Stimulated activated CD4-positive, alpha-beta T cell treated with anti-CD3 and anti-CD28 coated beads, Interleukin-1b, Interleukin-23, amount 100 ng/mL, for 1 hour (primary cell): ENCODE measurements at places on chromosomes 1 and 21.

GRCh38 chr1:66360285-66360724, 173.6 kb upstream of the SGIP1 start:
- no peak for DNase-seq

DNA sequence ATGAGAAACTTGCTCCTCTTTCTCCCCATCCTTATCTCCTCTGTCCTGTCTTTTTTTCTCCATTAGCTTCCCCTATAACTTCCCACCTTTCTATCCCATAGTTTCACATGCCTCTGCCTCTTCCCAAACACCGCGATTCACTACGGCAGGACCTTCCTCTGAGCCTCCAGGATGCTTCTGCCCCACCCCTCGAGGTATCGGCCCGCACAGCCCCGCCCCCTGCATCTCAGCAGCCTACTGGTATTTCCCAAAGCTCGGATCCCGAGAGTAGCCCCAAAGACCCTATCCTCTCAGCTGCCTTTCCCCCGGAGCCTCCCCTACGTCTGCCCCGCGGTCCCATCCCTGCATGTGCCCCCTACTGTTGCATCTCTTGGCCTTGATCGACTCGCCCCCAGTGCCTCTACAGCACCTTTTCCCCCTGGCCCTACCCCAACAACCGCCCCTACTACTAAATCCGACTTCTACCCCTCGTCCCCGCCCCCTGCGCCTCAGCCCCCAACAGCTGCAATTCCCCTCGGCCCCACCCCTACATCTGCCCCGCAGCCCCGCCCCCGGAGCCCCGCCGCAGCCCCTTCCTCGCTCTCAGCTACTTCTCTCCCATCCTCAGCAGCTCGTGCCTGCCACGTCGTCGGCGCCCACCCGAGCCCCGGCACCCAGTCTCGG, 512 bp downstream of the PIAS3 start:
- DNase-seq, result no peak

DNA sequence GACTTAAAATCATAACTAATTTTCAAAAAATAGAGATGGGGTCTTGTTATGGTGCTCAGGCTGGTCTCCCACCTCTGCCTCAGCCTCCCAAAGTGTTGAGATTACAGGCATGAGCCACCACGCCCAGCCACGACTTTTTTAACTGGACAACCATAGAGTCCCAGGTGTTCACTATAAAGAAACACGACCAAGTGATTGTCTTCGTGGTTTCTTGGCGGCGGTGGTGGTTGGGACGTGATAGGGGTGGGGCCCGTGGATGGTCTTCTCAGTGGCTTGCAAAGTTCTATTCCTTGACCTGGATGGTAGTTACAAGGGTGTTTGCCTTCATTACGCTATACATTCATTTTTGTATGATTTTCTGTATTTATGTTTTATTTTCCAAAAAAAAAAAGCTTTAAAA, 34.6 kb upstream of the COX20 start:
- DNase-seq, result no peak

GRCh38 chr1:119948342-119949214, 52.3 kb upstream of the ADAM30 start:
- DNase-seq, result peak; percentile 60

DNA sequence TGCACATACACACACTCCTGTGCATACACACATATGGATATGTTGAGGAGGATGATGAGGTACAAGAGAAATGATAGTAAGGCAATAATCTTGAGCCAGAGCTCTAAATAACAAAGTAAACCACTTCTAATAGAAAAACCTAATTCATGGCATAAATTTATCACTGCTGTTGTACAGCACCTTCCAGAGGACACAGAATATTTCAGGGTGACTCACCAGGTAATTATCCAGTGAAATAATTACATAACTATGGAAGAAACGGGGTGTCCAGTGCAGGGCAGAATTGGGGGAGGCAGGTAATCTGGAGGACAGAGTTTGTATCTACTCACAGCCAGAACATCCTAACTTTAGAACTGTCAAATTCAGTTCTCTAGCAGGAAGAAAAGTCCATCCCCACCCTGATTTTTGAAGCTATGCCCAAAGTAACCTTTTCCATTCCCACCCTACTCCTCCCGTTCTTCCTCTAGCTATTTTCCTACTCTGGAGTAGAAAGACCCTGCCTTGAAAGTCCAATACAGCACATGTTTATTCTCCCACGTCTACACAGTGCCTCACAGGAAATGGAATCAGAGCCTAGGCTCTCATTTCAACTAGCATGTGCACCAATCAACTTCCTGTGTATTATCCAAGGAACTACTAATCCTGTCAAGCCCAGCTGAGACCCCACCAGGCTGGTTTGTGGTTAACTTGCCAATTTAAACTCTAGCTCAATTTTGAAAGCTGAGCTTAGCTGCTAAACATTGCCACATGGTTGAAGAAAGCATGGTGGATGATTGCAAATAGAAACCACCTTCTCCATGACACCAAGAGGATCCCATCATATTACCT, 96.6 kb downstream of the PTPN14 start:
- no peak for DNase-seq

DNA sequence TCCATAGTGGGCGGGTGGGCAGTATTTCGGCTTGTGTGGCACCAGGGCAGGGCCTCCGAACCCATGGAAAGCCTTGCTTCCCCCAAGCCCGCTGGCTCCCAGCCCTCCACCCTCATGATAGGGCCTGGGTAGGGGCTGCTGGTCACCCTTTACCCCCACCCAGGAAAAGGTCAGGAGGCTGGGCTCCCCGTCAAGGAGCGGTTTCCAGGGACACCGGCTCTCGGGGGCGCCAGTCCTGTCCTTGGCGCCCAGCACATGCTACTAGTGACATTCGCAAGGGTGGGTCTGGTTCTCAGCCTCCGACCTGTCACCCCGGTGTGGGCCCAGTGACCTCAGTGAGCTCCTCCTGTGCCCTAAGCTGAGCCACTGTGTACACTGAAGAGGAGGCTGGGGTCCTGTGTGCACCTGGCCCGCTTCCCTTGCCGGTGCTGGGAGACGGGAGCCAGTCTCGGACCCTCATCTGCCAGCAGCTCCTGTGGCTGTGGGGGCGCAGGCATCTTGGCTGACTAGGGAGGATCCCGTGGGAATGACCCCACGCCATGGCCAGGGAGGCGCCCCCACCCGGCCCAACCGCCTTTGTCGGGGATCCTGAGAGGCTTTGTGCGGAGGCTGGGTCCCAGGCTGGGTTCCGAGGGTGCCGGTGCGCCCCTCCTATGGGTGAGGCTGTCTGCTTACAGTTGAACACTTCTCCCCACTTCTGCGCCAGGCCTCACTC, 54.6 kb downstream of the SKI start:
- no peak for DNase-seq

GRCh38 chr1:205376739-205377138, 20.0 kb upstream of the KLHDC8A start:
- DNase-seq, result no peak

- no peak for DNase-seq
Observed at GRCh38 chr1:229717786-229718576, 91.9 kb downstream of the URB2 start.

- no peak for DNase-seq
Observed at GRCh38 chr1:205598841-205599668, 32.8 kb downstream of the ELK4 start.

DNA sequence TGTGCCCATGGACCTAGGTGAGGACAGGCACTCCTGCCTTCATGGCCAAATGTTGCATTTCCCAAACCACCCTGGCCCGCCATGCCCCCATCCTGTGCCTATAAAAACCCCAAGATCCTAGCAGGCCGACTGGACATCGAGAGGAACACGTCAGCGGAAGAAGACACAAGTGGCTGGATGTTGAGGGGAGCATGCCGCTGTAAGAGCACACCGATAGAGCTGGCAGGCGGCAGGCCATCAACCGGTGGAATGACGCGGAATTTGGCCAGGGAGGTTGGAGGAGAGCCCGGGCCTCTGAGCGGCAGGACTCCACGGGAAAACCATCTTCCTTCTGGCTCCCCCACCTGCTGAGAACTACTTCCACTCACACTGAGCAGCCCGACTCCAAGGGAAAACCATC, 361.1 kb upstream of the TMPRSS15 start:
- DNase-seq, result no peak

DNA sequence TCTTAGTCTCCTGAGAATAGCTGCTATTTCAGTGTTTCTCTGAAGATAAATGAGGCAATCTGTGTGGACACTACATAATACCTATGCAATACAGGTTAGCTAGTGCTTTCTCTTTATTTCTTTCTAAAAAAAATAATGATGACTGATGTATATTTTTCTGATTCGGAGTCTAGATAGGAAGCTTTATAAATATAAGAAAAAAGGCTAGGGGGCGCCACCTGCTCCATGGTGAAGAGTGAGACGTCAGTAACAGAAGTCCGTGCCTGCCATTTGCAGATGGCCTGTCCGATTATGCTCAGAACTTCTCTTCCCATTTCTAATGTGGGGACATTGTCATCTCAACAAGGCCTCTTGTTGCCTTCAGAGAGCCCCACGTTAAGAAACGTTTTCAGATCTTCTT, 26.4 kb downstream of the QSOX1 start:
- DNase-seq, result no peak

DNA sequence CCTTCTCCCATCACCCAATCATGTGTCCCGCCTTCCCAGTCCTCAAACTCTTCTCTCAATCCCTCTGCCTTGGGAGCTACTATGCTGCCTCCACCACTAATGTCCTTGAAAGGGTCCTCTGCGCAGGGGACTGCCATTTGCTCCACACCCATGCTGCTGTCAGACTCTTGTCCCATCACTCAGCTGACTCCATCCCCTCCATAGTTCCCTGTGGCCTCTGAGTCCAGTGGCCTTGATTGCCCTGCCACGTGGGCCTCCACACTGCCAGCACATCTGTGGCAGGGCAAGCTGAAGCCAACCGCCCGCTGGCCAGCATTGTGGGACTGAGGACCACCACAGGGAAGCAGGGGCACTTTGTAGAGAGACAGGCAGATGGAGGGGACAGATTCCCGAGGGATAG, 1.3 kb upstream of the TNNT2 start:
- DNase-seq, result no peak

DNA sequence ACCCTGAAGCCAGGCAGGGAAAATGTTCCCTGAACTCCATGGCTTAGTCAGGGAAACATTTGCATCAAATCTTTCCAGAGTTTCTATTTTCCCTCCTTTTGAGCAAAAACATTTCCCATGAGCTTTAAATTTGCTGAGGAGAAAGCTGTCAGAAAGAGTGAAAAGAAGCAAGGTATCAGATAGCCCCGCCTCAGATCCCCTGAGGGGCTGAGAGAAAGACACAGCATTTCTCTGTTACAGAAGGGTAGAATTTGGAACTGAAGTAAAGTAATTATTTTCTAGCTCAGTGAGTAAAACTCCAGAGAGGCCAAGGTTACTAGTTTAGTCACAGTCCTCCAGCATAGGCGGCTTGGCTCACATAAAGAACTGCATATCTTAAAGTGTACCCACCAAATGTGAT, 10.6 kb downstream of the FMO1 start:
- DNase-seq, result no peak

- DNase-seq, result no peak
Observed at GRCh38 chr1:198850196-198850595, 211.4 kb downstream of the PTPRC start.

- no peak for DNase-seq
Observed at GRCh38 chr1:200299571-200299970, 110.3 kb downstream of the ZNF281 start.

DNA sequence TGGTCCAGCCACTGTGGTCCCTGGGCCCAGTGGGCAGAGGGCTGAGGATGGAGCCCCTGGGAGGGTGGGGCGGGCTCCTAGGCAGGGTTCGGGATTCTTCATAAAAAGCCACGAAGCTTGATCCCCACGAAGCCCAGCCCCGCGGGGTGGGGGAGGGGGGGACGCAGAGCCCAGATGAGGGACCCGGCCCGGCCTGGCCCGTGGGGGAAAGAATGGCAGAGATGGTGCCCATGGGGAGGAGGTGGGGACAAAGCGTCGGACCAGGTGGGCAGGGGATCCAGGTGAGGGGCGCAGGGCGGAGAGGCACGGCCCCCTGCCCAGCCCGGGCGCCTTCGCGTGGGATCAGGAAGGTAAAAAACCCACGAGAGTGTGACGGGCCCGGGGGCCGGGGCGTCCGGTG, 6.0 kb upstream of the SMIM12 start:
- DNase-seq, result no peak

DNA sequence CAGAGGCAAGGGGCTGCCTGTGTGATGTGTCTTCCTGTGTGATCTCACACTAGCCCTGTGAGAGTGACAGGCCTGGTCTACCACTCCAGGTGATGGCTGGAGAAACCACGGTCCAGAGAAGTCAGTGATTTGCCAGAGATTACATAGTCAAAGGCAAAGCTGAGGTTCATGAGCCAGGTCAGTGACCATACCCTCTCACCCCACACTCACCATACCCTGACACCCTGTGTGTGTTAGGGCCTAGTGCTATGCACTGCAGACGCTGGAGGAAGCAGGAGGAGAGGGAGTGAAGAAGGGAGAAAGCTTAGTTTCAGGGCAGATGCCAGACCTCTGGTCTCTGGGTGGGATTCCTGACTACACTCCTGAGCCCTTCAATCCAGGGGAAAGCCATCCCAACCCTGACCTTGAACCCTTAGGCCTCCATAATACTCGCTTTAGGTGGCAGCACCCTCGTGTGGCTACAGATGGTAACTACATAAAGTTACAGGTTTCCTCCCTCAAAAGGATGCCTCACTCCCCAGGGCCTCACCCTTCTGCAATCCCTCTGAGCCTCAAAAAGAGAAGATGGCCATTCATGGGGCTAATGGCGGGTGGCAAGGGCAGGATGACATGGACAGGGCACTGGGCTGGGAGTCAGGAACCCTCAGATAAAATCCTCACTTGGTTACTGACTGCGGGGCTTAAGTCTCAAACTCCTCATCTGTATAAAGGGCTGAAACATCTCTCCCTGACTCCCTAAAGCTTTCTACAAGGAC, 20.8 kb upstream of the SDC3 start:
- DNase-seq, result no peak

DNA sequence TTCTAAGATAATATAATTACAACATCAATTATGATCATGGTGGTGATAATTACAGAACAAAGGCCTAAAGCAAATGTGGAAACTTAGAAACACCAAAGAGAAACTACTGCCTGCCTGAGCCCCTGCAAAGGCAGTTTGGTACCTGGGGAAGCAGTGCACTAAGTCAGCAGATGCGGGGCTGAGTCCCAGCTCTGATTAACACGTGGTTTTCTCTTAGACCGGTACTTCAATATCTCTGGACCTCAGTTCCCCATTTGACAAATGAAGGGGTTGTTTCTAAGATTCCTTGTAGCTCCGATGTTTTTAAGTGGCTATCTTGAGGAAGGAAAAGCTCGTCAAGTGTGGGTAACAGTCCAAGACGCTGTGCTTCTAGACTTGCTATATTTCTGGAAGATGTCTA, 16.7 kb upstream of the PLEKHA6 start:
- no peak for DNase-seq

DNA sequence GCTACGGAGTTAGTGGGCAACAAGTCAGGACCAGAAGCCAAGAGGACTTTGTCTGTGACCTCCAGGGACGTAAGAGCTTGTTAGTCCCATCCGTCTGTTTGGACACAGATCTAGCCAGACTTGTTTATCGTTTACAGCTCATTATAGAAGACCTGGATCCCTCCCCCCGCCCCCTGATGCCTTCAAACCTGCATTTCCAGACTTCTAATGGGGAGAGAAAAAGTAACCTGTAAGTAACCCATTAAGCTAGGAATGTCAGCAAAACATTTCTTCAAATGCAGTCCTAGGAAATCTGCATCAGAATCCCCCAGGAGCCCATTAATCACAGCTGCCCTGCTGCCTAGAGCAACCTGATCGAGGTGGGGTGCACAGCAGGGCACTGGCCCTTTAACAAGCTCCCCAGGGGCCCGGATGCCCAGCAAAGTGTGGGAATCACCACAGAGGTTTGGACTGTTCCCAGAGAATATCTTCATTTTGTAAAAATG, 1.4 kb upstream of the MAD2L2 start:
- DNase-seq, result no peak
